Neuronal stem cell (in vitro differentiated cells): ENCODE measurements at places on chromosomes 16 and 17.

GRCh38 chr16:87463722-87464690 lies 28.8 kb downstream of the ZCCHC14 start:
- no peak for DNase-seq

- peak; percentile 35 for DNase-seq
Measured at GRCh38 chr16:76653390-76654026, 376.3 kb downstream of the CNTNAP4 start.

- no peak for DNase-seq
Measured at GRCh38 chr16:46765050-46765449, 16.9 kb upstream of the MYLK3 start.

DNA sequence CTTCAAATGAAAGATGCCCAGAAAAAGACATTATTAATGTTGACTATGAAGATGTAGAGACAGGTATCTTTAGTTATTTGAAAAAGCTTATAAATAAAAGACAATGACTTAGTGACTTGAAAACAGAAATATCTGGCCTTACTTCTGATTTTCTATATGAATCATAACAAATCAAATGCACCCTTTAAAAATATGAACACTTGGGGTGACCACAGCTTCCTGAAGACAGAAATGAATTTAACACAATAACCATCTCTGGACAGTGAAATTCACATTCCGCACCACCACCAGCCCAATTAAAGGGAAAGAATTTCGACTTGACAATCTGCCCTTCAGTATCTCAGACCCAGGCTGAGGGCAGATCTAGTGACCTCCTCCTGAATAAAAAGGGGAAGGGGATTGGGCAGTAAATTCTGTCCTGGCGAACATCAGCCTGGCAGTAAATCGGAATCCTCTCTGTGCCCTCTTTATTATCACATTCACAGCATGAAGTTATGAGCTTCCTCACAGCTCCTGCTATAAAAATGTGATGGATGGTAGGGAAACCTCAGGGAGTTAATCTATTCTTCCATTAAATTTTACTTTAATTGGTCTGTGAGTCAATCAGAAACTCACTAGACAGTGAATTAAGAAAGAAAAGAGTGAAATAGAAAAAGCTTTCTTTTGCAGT lies 131.5 kb downstream of the SNX11 start:
- DNase-seq: no peak

- DNase-seq: no peak
Measured at GRCh38 chr16:81201267-81201666, 37.2 kb upstream of the BCO1 start.

GRCh38 chr17:56176091-56176490 lies 22.8 kb downstream of the ANKFN1 start:
- DNase-seq: no peak

GRCh38 chr16:10992112-10992511 lies 47.7 kb downstream of the CLEC16A start:
- no peak for DNase-seq

DNA sequence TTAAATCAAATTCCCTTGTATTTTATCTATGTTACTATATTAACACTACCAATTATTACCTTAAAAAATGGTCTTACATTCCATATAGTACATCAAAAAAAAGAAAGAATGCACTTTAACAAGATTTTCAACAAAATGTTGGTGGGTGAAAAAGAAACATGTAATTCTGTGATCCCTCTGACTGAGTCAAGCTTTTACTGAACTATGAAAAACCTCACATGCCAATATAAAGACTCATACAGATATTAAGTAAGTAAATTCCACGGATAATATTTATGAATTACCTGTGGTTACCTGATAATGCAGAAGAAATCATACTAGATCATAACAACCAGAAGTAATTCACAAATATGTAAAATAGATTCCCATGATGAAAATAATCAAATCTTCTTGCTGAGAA lies 12.4 kb downstream of the COIL start:
- no peak for DNase-seq

- DNase-seq: peak; percentile 21
Measured at GRCh38 chr16:54282928-54283724, 3.5 kb downstream of the IRX3 start.
